ENCODE measurements at places on chromosomes 7 and 10.

GRCh38 chr10:67678335-67678974, 17.5 kb downstream of the CTNNA3 start:
- no peak for DNase-seq

GRCh38 chr10:124224331-124225028, 131.1 kb upstream of the CHST15 start:
- DNase-seq: no peak

DNA sequence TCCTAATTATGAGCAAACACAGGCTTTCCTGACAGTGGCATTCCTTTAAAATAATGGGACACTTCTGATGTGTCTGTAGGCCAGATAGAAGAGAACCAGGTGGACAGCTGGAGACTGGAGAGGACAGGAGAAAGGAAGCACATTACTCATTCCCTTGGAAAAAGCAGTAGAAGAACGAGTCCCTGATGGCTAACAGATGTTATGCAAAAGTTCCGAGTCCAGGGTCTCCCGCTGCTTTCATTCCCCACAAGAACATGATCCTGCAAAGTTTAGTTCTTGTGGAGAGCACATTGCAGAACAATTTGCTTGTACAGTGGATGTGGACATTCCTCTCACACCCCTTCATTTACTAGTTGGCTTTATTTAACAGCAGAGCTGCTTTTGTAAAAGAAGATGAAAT, 137.6 kb downstream of the GPAM start:
- no peak for DNase-seq

GRCh38 chr10:7773845-7774801, 13.7 kb downstream of the KIN start:
- DNase-seq: no peak

DNA sequence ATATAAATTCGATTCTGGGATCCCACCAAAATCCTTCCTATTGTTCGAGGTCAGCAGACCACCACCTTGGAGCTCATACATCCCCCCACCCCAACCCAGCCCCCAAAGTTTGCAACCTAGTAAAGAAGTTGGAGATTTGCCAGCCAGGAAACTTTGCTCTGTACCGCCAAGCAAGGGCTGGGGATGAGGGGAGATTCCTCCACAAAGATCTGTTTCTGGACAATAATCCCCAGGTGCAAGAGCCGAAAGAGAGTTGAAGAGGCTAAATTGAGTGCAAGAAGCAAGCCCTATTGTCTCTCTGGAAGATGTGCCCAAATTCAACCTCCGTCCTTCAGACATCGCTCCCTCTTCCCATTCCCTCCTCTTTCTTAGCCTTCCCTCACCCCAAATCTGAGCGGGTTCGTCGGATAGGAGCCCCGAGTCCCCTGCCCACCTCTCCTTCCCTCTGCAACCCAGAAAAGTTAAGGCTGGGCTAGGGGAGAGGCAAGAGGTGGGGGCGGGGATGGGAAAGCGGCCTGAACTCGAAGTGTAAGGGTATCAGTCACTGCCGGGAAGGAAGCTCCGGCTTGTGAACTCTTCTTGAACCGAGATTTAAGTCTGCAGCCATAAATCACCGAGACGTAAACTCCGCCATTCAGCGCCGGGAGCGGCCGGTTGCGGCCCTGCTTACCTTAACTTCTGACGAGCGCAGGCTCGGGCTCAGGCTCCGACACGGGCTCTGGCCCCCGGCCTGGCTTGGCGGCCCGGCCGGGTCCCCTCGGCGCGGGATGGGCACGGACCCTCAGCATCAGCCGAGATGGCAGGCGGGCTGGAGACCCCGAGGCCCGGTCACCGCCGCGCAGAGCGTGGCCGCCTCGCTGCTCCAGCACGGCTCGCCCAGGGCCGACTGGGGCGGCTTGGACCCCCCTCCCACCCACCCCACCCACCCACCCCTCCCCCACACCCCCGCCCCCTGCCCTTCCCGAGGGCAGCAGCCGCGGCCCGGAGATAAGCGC, 10.8 kb upstream of the HOXA2 start:
- DNase-seq: no peak
